ENCODE measurements at places on chromosomes 12 and 14.

DNA sequence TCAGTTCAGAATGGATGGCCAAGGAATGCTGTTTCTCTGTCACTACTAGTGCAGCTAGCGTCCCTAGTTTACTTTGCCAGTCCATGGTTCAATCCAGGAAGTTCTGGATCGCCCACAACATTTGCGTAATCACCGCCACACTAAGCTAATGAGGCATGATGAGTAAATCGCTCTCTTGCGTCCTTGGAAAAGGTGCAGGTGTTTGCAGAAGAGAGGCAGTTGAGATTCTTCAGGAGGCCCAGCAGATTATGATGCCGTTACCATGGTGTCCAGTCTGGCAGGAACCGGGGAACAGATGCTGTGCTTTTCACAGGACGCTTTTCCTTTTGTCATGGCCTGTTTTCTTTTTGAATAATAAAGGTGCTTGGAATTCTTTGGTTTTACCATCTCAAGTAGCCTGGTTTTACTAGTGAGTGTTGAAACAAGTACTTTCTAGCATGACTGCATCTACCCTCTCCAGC lies 9.0 kb downstream of the TPH2 start:
- DNase-seq: no peak

- no peak for DNase-seq
Observed at GRCh38 chr14:103087343-103087835, 3.4 kb downstream of the LBHD2 start.

GRCh38 chr12:42426746-42427145 lies 100.8 kb downstream of the PPHLN1 start:
- no peak for DNase-seq

DNA sequence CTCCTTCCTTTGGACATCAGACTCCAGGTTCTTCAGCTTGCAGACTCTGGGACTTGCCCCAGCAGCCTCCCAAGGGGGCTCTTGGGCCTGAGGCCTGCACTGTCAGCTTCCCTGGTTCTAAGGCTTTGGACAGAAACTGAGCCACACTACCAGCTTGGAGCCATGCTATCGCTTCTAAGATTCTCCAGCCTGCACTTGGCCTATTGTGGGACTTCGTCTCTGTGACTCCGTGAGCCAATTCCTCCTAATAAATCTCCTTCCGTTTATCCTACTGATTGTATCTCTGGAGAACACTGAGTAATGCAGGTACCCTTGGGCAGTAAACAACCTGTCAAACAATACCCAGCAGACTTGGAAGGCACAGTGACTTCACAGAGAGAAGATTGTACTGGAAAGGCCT lies 24.9 kb upstream of the RHOJ start:
- DNase-seq: no peak

GRCh38 chr14:55671641-55672040 lies 91.6 kb downstream of the KTN1 start:
- no peak for DNase-seq

GRCh38 chr12:34598352-34598827 lies 576.1 kb downstream of the ALG10 start:
- DNase-seq: no peak

DNA sequence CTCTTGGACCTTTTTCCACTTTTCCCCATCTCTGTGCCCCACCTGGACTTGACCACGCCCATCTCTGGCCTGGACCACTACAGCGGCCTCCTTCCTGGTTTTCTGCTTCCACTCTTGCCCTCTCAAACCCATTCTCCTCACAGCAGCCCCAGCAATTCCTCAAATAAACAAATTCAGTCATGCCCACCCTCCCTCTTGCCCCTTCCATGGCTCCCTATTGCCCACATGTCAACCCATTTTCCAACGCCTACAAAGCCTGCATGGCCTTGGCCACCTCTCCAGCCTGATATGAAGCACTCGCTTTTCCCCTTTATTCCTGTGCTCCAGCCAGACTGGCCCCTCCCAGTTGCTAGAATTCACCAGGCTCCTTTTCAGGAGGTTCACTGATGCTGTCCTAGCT lies 5.9 kb upstream of the OTUB2 start:
- DNase-seq: no peak

DNA sequence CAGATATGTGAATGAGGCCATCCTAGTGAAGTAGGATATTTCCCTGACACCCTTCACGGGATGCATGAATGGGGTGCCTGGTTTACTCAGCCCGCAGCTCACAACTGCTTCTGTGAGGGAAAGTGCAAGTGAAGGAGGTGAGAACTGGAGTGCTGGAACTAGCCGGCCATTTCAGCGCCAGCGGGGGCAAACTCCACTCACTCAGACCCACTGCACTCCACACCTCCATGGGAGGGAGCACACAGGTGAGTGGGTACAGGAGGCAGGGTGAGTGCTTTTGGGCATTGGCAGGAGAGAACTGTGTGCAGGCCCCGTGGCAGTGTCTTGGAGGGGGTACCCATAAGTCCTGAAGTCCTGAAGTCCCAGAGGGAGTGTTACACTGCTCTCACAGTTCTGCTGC lies 1008.4 kb downstream of the SLC6A15 start:
- no peak for DNase-seq

GRCh38 chr12:3629057-3629830 lies 123.7 kb downstream of the CRACR2A start:
- DNase-seq: no peak

DNA sequence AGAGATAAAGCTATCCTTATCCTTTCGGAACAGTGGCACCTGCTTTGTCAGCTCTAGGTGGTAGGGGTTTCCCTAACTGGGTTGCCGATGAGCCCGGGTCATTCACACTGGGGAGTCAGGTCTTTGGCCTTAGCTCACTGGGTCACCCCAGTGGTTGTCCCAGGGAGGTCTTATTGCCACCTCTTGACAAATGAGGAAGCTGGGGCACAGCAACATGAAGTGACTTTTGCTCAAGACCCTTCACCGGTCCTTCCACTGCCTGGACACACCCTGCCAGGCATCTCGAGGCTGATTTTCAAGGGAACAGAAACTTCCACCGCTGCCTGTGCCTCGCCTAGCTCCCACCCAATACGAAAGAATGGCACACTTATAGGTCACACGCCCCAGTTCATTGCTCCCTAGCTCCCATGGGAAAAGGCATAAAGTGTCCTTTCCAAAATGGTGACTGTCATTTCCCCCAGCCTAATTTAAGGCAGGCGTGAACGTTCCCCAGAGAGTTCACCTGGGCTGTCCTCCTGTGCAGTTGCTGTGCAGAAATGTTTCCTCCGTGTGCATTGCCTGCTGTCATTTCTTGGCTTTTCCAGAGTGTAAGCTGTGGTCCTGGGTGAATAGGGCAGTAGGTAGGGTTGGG lies 156.1 kb upstream of the CCND2 start:
- no peak for DNase-seq

- no peak for DNase-seq
Observed at GRCh38 chr12:71092290-71092689, 65.5 kb downstream of the TSPAN8 start.

DNA sequence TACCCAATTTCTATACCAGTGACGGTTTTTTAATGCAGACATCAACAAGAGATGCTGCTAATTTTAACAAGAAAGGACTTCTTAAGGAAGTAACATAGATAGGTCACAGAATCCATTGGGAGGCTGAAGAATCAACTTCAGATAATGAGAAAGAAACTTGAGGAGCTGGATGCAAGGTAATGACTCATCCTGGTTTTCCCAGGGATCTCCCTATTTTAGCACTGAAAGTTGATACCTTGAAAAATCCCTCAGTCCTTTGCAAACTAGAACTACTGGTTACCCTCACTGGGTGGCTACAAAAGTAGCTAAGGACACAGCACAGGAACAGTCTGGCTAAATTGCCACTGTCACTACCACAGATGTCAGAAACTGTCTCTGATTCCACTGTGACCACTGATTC lies 561.9 kb downstream of the FLRT2 start:
- no peak for DNase-seq

GRCh38 chr14:27410981-27411380 lies 813.1 kb upstream of the NOVA1 start:
- no peak for DNase-seq

GRCh38 chr14:95490138-95490509 lies 26.3 kb downstream of the SYNE3 start:
- no peak for DNase-seq

DNA sequence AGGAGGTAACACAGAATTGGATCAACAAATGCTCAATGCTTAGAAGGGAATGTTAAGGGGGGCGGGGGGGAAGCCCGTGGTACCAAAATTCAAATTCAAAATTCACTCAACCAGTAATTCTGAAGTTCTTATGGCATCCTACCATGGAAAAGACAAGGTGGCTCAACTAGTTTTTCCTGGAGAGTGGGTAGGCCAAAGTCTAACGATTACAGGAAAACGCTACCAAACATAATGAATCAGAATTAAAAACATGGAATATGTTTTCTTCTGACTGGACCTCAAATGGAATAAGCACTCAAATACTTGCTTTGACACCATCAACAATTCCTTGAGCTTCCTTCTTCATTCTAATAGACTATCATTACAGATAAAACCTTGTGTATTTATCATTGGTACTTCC lies 2.3 kb downstream of the NACA start:
- no peak for DNase-seq

- no peak for DNase-seq
Observed at GRCh38 chr12:24373004-24373403, 423.5 kb upstream of the SOX5 start.

- DNase-seq: no peak
Observed at GRCh38 chr12:121132601-121133481, at the start of gene P2RX7. Gene P2RX7 (plus strand): TSS chr12:121132876. CDS start chr12:121132971, 95 bp downstream.

DNA sequence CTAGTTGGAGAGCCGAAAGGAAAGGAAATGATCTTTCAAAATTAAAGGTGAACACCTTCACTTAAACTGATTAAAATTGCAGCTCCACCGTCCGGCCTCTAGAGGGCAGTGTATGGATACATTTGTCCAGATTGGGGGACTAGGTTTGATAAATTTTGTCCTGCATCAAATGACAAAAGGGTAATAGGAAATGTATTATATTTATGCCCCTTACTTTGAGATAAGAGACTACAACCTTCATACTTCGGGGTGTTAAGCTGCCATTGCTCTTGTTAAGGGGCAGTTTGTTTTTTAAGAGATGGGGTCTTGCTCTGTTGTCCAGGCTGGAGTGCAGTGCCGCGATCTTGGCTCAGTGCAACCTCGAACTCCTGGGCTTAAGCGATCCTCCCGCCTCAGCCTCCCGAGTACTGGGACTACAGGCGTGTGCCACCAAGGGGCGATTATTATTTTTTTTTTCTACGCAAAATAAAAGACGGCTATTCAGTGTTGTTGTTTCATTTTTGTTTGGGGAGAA lies 818 bp upstream of the SUOX start:
- DNase-seq: peak; percentile 43

DNA sequence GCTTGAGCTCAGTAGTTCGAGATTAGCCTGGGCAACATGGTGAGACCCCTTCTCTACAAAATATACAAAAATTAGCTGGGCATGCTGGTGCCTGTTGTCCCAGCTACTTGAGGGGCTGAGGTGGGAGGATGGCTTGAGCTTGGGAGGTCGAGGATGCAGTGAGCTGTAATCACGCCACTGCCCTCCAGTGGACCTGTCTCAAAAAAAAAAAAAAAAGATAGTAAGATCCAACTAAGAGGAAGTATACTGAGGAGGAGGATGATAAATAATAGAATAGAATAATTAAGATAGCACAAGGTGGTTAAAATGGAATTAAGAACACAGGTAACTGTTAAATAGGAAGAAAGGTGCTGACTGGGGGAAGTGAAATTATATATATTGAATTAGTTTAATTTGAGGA lies 37.0 kb upstream of the BAZ1A start:
- no peak for DNase-seq

GRCh38 chr12:92556141-92556540 lies 146.6 kb upstream of the PLEKHG7 start:
- no peak for DNase-seq

GRCh38 chr12:25135531-25136154 lies 59.3 kb downstream of the DNAI7 start:
- DNase-seq: no peak

DNA sequence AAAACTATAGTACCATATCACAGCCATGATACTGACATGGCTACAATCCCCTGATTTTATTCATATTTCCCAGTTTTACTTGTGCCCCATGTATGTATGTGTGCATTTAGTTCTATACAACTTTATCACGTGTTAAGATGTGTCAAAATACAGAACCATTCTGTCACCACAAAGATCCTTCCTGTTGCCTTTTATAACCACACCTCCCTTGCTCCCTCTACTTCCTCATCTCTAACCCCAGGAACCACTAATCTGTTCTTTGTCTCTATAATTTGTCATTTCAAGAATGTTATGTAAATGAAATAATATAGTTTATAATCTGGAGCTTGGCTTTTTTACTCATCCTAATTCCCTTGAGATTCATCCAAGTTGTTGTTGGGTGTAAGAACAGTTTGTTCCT lies 358.4 kb downstream of the DPF3 start:
- DNase-seq: no peak

DNA sequence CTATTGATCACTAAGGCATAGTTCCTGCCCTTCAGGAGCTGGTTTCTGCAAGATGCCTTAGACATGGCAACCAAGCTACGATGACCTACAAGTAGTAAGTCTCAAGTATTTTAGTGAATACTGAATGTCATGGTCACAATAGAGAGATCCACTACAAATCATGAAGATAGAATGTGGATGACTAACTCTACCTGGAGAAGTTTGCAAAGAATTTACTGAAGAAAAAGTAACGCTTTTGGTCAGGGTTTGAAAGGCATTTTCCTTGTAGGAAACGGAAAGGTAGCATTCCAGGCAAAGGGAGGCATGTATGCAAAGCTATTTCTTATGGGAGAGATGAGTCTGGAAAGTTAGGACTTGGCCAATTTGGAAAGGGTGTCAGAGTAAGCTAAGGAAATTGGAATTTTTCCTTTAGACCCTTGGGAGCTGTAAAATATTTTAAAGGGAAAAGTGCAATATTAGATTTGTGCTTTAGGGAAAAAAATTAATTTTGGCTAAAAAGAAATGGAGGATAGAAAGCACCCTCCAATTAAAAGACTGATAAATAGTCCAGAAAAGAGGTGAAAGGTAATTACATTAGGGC lies 377.5 kb downstream of the EGLN3 start:
- DNase-seq: no peak

GRCh38 chr12:4227046-4227445 lies 46.5 kb upstream of the CCND2 start:
- no peak for DNase-seq

DNA sequence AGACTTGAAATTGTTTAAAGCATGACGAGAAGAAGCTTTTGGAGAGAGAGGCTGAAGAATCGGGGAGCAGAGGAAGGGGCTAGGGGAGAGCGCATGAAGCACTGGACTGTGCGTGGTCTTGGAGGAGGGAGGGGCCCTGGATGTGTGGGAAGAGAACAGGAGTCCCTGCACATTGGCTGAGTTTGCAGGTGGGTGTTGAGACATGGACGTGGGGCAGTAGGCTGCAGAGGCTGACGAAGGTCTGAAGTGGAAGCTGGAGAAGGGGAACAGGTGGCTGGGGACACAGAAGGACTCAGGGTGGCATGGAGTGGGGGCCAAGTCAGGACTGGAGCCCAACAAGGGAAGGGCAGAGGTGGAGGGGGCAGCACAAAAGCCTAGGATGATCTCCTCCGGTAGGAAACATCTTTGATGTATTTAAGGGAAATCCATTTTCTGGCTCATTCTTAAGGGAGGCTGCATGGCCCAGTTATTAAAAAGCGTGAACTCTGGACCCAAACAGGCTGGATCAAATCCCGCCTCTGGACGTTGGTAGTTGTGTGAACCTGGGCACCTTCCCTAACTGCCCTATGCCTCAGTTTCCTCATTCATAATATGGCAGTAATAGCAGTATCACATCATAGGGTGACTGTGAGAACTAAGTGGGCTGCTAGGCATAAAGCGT lies 29.0 kb downstream of the ADGRD1 start:
- DNase-seq: no peak

GRCh38 chr12:113469949-113470743 lies 1.5 kb downstream of the LHX5 start:
- DNase-seq: no peak

Measured in stimulated activated CD4-positive, alpha-beta T cell treated with anti-CD3 and anti-CD28 coated beads, TNF-alpha, amount 100 ng/mL, for 24 hours (primary cell).